ENCODE measurements at places on chromosomes 5 and 9.

- no peak for DNase-seq
Observed at GRCh38 chr9:74556685-74557084, 59.5 kb downstream of the RORB start.

- DNase-seq: no peak
Observed at GRCh38 chr9:107242073-107243030, 40.7 kb upstream of the RAD23B start.

DNA sequence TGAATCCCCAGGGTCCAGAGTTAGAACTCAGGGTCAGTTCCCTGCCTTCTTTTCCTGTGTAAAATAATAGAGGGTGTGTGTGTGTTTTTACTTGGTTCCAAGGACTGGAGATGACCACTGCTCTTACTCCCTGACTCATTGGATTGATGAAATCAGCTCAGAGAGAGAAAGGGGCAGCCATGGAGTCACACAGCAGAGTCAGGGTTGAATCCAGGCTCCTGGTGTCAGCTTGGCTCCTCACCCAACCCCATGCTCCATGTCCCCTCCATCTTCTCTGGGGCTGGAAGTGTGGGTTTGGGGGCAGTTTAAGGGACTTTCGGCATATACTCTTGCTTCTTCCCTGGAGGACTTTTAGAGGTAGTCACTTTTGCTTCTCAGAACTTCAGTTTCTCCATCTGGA, 21.6 kb downstream of the DAB2IP start:
- no peak for DNase-seq

- DNase-seq: no peak
Observed at GRCh38 chr5:130720355-130720754, 444.7 kb downstream of the HINT1 start.

GRCh38 chr5:999032-999501, 9.5 kb upstream of the NKD2 start:
- no peak for DNase-seq

DNA sequence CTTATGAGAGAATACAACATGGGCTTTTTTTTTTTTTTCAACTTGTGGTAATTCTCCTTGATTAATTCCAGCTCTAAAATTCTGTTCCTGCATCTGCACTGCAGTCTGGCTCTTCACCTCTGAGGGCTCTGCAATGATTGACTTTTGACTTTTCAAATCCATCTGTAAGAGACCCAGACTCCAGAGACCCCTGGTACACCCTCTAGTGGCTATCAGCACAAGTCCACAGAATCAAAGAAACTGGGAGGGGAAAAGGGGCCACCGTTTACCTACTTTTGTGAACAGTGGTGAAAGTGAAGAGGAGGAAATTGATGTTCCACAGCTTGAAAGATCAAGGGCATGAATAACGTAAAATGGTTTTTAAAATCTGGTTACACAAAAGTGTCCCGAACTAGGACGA, 151.6 kb downstream of the SLIT3 start:
- DNase-seq: no peak
